H4 (cell line): ENCODE measurements at places on chromosomes 3 and 15.

GRCh38 chr3:126014252-126014651, 45.3 kb downstream of the ROPN1B start:
- peak; percentile 3 for DNase-seq

GRCh38 chr3:53035825-53036619, 9.9 kb downstream of the SFMBT1 start:
- no peak for DNase-seq

DNA sequence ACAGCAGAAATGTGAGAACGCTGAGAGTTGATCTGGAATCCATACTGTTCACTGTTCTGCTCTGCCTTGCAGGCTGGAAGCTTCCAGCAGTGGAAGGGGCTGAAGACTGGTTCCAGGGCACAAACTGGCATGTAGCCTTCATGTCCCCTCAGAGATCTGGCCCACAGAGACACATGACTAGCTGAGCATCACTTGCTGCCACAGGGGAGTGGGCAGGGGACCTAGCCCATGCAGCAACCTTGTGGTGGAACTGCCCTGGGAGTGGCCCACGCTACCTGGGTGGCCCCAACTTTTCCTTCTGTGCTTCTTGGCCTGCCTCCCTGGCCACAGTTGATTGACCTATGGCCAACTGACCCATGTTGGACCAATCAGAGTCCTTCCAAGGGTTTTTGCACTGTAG, 98.1 kb downstream of the TPRA1 start:
- no peak for DNase-seq

DNA sequence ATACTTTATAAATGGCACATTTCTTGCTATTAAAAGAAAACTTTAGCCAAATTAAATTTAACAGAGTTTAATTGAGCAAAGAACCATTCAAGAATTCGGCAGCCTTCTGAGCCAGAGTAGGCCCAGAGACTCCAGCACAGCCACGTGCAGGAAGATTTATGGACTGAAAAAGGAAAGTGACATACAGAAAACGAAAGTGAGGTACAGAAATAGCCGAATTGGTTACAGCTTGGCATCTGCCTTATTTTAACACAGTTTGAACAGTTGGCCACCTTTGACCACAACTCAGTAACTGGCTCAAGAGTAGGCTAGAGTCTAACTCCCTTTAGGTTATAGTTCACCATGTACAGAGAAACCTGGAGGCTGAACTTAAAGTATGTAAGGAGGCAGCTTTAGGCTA, 17.6 kb downstream of the CFAP44 start:
- no peak for DNase-seq

DNA sequence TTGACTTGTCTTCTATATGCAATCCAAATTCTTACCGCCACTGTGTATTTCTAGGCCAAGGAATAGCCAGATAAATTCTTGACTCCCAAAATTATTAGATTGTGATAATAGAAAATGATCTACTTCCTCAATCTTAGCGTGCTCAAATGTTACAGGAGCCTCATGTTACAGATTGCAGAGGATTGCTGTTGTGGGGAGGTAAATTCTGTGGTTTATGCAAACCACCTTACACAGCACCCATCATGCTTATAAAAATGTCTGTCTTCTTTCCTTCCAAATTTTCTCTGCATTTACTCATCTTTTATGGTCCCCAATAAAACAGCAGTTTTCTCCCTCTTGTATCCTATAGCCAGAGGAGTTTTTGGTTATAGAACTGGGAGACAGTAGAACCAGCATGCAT, 420.2 kb upstream of the ROBO1 start:
- DNase-seq, result no peak

DNA sequence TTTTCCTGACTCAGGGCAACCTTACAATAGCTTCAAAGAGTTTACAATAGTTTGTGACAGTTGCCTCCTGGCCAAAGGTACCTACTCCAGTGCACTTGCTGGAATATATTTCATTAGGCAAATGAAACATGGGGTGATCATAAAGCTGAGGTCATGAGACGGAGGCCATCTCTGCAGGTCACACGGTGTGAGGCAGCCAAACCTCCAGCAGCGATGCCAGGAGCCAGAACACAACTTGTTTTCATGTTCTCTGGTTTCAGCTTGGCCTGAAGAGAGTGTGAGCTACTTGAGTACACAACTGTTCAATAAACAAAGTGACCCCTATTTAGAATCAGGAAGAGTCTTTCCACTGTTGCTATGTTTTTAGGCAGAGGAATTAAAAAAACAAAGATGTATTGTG, 42.7 kb upstream of the PYGO1 start:
- DNase-seq, result no peak

DNA sequence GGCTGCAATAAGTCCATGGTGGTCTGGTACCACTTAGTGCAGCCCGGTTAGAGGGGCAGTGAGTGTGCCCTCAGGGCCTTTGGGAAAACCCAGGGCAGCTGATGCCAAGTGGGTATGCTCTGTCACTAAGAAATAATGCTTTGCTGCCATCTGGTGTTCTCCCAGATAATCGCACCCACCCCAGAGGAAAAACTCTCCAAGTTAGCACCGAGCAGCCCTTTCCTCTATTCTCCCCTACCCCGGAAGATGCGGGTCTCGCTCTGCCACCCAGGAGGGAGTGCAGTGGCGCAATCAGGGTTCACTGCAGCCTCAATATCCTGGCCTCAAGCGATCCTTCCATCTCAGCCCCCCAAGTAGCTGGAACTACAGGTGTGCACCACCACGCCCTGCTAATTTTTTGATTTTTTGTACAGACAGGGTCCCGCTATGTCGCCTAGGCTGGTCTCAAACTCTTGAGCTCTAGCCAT, 21.3 kb upstream of the DAPK2 start:
- peak; percentile 34 for DNase-seq

DNA sequence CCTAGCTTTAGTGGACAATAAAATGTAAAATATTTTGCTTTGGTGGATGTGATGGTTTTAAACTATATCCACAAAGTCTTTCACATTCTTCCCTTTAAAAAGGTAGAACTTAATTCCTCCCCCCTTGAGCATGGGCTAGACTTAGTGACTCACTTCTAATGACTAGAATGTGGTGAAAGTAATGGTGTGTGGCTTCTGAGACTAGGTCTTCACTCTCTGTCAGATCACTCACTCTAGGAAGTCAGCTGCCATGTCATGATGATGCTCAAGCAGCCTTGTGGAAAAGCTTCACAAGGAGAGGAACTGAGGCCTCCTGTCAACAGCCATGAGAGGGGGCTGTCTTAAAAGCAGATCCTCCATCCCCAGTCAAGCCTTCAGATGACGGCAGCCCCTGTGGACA, 4.2 kb downstream of the LRRC2 start:
- DNase-seq, result no peak

GRCh38 chr3:50321336-50322114, 1.0 kb downstream of the HYAL2 start:
- DNase-seq, result peak; percentile 75

DNA sequence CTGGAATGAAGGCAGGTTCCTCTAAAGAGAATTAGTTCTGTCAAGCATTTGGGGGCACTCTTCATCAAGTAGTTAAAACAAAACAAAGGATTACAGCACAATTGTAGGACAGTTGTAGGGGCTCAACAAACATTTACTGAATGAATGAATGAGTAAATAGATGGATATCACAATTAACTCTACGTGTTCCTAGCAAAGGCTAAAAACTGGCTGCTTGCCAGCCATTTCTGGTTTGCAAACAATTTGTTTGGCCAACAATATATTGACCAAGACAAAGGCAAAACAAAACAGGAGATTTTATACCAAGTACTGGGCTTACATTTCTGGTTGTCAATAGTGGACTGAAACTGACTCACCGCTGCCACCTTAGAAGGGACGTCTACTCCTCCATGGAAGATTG, 116.8 kb downstream of the ZNF280D start:
- no peak for DNase-seq

- no peak for DNase-seq
Observed at GRCh38 chr3:127988770-127989557, 63.3 kb upstream of the SEC61A1 start.

- no peak for DNase-seq
Observed at GRCh38 chr3:63047068-63047467, 171.9 kb upstream of the CADPS start.
